KG1 (cell line): ENCODE measurements at places on chromosomes 11 and 22.

DNA sequence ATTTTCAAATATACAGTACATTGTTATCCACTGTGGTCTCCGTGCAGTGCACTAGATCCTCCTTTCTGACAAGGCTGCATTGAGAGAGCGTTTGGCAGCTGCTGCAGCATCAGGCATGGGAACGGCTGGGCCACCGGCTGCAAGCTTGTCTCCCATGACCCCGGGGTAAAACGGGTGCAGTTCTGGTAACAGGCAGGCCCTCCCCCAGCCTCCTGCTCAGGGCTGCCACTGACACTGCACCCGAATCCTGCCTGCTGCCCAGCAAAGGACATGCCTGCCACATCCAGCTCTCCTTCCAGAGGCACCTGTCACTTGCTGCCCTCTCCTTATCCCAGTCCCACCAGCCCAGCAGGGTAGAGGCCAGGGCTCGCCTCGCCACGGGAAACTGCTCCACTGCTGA lies 124.5 kb upstream of the TMEM45B start:
- no peak for DNase-seq

DNA sequence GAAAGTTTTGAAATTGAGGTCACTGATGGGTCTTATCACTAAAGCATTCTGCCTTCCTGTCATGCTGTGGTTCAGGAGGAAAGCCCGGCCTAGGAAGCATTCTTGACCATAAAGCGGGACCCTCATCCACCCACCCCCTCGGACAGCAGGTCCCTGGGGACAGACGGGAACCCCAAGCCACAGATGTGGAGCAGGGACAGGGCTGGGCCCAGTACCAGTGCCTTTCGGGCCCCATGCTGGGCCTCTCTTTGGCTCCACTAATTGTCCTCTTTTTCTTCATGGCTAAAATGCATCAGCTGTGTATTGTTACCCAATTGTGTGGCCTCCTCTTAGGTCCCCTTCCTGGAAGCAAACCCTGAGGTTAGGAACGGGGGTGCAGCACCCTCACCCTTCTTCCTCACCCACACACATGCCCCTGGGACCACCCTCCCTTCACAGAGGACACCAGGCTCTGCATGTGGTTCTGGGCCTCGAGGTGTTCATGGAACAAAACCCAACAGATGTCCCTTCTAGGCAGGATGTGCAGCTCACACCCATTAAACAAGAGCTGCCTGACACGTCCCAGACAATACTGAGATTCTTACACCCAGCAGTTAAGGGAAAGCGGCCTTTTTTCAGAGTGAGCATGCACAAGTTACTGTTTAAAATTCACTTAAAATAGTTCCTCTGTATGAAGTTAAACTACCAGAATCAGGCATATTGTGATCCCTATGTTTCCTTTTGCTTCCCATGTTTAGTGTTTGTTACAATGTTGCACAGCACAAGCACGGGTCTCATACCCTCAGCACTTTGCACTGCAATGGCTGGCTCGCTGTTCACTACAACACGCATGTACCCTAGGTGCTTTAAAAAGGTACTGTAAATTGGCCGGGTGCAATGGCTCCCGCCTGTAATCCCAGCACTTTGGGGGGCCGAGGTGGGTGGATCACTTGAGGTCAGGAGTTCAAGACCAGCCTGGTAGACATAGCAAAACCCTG lies 807.6 kb downstream of the BRD1 start:
- no peak for DNase-seq

DNA sequence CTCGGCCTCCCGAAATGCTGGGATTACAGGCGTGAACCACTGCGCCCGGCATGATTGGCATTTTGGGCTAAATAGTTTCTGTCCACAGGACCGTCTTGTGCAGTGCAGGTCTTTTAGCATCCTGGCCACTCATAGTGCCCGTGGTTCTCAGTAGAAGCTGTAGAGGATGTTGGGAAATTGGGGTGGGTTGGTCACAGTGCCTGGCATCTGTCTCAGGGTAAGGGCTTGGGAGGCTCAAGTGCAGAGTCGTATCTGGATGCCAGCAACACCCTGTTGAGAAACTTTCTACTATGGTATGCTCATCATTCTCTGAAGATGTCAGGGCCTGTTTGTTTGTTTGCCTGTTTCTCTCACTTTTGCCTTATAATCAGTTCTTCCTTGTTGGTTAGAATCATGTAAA lies 21.9 kb downstream of the UBE2L3 start:
- DNase-seq = no peak

DNA sequence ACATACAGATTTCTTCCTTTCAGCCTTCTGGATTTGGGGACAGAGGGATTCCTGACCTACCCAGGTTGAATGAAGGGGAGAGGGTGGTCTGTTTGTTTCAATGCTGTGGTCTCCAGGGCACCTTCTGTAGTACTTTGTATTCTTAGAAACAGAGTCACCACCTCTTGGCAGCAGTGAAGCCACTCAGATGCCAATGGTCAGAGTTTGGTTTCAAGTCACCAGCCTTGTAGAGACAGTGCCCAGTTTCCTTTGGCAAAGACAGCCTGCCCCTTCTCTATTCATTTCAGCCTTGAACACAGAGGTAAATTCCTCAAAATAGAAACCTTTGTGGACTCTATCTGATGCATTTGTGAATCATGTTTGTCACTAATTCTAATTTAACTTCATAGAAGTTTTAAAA lies 111.7 kb upstream of the RASSF10 start:
- DNase-seq = no peak

DNA sequence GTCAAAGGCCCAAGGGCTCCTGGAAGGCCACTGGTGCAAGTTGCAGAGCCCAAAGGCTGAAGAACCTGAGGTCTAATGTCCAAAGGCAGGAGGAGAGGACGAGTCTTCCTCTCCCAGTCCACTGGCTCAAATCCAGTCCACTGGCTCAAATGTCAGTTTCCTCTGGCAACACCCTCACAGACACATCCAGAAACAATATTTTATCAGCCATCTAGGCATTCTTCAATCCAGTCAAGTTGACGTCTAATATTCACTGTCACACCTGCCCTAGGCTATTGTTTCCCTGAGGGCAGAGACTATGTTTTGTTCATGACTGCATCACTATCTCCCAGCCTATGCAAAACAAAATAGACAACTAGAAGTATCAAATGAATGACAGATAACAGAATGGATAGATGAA lies 148.1 kb downstream of the SPON1 start:
- DNase-seq = no peak

DNA sequence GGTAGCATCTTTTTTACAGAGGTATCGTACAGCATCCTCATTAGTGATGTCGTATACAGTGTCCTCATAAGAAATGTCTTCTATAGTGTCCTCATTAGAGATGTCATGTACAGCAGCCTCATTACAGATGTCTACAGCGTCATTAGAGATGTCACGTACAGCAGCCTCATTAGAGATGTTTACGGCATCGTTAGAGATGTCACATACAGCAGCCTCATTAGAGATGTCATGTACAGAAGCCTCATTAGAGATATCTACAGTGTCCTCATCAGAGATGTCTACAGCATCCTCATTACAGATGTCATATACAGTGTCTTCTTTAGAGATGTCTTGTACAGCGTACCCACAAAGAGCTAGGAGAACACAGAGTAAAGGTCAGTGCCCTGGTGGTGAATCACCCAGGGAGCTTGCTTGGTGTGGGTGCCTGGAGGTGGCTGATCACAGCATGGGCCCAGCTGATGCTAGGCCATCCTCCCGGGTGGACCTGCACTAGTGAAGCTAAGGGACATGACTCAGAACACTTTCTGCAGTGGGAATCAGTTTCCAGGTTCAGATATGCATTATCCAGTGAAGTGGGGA lies 109.2 kb downstream of the IGLL1 start:
- no peak for DNase-seq

DNA sequence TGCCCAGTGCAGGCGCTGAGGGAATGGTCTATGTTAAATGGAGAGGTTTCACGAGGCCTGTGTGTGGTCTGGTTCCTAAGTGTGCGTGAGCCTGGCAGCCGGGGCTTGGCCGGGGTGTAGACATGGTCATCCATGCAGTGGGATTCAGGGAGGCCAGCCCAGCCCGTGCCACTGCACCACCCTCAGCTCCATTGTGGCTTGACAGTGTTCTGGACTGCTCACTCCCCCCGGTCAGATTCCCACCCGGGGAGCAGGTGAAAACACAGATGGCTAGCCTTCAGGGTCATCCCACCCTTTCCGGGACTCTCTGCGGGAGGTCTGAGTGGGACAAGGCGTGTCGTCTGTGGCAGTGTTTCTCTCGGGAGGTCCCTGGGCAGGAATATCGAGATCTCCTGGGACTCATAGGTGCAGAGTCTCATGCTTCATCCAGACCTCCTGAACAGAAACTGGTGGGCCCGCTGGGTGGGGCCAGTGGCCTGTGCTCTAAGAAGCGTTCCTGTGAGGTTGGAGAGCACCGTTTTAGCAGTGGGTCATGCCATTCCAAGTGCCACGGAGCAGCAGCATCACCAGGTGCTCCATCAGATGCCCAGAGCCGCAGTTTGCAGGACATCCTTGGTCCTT lies 52.3 kb downstream of the ST14 start:
- DNase-seq = no peak

DNA sequence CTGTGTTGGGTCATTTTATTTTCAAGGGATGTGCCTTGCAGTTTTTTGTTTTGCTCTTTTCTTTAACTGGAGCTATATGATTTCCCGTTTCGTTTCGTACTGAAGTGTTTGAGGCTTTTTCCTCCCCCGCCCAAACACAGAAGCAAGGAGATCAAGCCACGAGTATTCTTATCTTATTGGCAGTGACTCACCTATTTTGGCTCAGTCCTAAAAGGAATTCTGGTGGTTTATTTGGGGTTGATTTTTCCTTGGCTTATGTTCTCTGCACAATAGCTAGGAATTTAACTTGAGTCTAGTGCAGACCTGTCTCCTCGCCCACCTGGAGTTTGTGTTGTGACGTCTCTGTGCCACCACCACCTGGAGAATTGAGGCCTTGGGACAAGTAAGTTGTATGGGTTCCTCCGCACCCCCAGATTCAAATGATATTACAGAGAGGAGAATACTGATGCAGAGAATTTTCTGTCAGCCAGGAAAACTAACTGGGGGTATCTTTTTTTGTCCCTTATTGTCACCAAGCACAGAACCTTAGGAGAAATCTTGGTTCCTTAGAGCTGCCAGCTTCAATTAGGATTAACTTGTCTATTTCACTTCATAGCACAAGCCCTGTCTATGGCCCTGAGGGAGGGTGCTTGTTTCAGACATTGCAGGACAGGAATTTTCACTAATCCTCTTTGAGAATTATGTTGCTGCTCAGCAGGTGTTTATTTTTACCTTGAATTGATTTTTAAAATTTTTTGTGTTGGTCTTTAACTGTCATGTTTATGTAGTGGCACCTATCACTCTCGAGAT lies 90.4 kb upstream of the BIRC3 start:
- DNase-seq = no peak

DNA sequence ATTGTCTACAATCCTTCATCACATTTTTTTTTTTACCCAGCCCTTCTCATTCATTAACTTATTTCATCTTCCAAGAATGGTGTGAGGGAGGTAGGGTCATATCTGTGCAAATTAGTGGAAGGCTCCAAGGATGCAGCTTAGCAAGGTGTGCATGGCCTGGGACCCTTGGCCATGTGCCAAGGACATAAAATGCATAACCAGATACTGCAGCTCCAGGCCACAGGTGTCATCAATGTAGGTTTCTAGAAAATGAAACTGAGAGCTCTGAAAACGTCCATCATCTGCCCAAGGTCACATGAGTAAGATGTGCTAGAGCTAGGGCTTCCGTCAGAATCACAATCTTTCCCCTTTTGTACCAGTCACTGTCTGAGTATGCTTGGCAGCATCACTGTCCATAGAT lies 29.8 kb downstream of the ANKK1 start:
- DNase-seq = no peak

- DNase-seq = no peak
Measured at GRCh38 chr11:126415128-126415527, 59.6 kb downstream of the ST3GAL4 start.

DNA sequence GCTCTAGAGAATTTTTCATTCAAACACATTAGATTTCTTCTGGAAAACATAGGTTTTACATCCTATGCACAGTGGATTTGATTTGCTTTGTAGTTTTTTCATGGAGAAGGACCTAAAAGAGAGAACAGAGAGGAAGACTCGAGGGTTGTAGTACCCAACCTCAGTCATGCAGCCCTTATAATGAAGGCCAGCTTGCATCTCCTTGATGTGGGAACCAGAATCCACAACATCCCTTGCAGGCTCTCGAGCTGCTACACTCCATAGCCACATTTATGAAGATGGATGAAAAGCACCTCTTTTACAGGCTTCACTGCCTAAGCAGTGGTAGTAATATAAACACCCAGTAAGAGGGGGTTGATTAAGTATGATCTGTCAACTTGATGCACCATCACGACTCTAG lies 9.5 kb upstream of the OR5B12 start:
- DNase-seq = no peak

- no peak for DNase-seq
Measured at GRCh38 chr22:39395936-39396796, 3.4 kb upstream of the TAB1 start.

DNA sequence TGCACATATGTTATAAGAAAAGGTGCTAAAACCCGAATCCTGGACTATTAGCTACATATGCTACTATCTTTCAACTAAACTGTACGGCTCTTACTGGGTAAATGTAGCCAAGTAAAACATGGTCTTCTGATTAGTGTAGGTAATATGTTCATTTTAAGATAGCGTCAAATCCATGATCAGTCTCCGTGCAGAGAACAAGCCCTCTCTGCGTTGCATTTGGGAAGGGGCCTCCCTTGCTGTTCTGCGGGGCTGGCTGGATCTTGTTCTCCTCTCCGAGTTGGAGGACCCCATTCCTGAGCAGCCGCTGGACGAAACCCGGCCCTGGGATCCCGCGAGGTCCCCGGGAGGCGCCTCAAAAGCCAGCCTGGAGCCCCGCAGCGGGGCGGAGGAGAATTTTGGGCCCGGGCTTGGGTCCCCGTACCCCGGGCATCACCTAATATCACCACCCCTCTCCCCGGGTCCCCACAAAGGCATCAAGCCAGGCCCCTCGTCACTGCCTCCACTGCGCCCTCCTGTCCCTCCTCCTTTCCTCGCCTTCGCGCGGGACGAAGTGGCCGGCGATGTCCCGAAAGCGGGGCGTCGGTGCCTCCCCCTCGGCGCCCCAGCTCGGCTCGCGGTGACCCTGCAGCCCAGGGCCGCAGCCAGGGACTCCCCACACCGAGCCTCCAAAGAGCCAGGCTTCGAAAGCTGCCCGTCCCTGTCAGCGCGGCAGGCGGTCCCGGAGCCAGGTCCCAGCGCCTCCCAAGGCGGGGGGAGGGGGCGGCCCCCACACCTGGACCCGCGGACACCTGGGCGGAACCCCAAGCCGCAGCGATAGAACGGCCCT lies 54.5 kb upstream of the FBXO3 start:
- DNase-seq = no peak
